Muscle of back (tissue), 13 donors: ENCODE measurements at places on chromosomes 7 and 10.

DNA sequence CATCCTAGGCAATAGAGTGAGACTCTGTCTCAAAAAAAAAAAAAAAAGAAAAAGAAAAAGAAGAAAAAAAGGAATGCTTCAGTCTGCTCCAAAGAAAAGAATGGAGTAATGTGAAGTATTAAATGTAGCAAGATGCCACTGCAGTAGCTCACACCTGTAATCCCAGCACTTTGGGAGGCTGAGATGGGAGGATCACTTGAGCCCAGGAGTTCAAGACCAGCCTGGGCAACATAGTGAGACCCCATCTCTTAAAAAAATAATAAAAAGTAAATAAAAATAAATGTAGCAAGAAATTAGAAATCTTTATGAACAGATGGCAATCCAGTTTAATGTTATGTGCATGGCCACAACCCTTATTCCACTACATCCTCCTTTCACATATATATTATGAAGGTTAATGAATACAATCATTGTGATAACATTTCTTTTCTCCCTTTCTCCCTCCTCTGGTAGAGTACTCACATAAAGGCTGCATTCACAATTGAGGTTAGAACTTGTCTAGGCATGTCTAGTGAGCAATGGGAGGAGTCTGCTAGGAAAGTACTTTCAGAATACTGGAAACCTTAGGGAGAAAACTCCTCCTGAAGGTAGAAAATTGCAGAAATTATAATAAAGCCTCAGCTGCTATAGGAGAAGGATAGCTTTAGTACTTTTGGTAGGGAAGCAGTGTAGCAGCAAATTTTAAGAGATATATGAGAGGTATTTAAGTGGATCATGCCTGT lies 20.4 kb downstream of the KLLN start:
- DNase-seq = no peak

- DNase-seq = no peak
These were observed 55.1 kb downstream of the ANKMY2 start for GRCh38 chr7:16590424-16590823.

DNA sequence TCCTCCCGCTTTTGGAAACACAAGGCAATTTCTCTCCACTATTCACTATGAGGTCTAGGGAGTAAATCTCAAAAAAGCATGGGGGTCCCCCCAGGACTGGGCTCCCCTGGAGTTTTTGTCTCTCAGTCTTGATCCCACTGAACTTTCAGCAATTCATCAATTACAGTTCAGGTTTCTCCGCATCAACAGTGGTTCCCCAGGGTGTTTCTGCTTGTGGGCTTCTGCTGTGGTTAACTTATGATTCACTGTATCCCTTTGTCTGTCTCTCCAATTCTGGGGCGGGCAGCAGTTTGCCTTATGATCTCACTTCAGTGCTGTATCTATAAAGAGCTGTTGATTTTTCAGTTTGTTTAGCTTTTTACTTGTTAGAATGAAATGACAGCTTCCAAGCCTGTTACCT lies 142.6 kb upstream of the CDC14C start:
- peak; percentile 17 for DNase-seq

DNA sequence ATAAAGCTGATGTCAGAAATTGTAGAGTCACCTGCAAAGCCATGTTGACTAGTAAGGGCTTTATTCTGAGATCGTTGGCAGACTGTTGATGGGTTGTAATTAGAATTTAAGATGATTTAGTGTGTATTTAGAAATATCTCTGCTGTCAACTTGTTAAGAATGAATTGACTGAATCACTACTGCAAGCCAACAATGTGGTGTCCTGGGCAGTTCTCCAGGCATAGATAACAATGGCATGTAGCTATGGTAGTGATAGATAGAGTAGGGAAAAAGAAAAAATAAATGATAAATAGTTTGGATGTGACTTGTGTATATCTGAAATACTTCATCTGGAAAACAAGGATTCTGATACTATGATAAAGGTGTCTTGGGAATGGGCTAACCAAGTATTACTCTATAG lies 640.2 kb downstream of the ARL4A start:
- DNase-seq = no peak

- no peak for DNase-seq
These were observed 130.9 kb downstream of the OAT start for GRCh38 chr10:124287791-124288190.

GRCh38 chr7:151249732-151250072 lies 1.2 kb upstream of the SMARCD3 start:
- DNase-seq = peak; percentile 76
